ENCODE measurements at places on chromosomes 13 and 19.

DNA sequence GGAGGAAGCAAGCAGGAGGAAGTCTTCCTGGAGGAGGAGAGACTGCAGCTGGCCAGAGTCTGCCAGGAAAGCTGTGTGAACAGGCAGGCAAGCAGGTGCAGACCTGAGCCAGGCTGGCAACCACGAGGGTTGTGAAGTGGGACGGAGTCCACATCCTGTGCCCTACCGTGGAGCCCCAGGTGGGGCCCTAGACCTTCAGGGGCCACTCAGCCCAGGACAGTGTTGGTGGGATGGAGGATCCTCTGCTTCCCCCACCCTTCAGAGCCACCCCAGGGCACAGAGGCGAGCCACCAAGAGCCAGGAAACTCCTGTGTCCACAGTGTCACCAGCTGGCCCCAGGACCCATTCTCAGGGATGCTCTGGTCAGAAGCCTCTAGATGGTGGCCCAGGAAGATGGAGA, 8.4 kb upstream of the VSTM2B start:
- no peak for DNase-seq

- no peak for DNase-seq
Observed at GRCh38 chr19:49355909-49356353, 6.3 kb downstream of the TEAD2 start.

GRCh38 chr13:34671137-34671536, 270.9 kb upstream of the NBEA start:
- DNase-seq, result no peak

DNA sequence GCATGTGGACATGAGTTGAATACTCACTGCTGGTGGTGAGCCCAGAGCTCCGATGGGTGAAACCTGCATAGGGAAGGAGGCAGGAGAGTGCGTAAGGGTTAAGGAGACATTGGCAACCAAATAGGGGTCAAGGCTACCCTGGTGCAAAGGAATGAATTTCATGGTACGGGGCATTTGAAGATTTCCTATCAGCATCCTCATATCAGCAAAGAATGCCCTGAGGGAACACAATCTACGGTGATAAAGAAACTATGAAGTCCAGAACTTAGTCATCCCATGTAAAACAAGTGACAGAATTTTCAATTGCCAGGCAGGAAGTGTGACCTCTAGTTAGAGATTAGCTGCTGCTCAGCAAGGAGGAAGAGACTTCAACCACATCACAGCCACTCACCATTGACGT, 64.9 kb downstream of the MBD3L1 start:
- no peak for DNase-seq

GRCh38 chr19:56360841-56361240, 32.5 kb downstream of the ZNF582 start:
- no peak for DNase-seq

DNA sequence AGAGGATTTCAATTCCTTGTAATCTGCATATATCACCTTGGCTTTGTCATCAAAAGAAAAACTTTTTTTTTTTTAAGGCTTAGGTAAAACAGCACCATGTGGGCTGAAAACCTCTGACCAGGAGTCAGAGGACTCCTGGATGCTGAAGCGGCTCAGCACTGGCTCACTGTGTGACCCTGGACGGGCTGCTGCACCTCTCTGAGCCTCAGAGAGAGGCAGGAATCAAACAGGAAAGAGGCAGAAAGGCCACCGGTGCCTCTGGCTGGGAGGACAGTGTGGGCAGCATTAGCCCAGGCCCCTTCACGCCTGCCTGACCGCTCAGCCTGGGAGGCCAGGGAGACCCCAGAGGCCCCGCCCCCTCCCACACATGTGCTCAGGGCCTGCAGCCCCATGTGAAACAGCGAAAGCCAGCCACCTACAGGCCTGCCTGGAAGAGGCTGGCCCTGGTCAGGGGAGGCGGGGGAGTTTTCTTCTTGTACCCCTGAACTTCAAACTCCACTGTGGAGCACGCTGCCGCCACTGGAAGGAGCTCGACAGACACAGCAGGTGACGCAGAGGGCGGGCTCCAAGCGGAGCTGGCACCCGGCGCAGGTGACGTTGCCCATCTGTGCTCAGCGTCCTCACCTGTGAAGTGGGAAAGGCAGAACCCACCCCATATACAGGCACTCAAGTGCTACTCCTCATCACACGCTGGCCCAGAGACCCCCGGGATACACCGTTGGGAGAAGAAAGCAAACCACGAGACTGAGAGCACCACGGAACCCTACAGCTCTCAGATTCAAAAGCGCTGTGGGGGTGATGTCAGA, 39.7 kb downstream of the MLLT1 start:
- DNase-seq, result no peak

All from GOT3 (cell line).